ENCODE measurements at places on chromosomes 12 and 14.

GRCh38 chr12:77213319-77213718 is 147.9 kb upstream of the E2F7 start:
- DNase-seq = no peak

GRCh38 chr14:63267171-63267570 is 51.6 kb downstream of the GPHB5 start:
- no peak for DNase-seq

DNA sequence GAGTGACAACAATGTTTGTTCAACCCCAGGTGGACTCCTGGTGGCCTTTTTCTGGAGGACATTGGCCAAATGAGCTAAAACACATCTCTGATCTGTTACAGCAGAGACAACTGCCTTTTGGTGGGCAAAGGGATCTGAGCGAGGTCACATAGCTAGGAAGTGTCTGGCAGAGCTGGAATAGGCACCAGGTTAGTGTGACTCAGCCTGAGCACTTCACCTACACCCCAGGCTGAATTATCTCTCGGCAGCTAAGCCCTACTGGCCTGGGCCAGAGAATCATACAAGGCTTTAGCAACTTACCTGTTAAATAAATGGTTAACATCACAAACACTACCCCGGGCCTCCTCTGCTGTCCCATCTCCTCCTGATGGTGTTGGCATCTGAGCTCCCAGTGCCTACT is 50.2 kb upstream of the HSPB8 start:
- DNase-seq = no peak

DNA sequence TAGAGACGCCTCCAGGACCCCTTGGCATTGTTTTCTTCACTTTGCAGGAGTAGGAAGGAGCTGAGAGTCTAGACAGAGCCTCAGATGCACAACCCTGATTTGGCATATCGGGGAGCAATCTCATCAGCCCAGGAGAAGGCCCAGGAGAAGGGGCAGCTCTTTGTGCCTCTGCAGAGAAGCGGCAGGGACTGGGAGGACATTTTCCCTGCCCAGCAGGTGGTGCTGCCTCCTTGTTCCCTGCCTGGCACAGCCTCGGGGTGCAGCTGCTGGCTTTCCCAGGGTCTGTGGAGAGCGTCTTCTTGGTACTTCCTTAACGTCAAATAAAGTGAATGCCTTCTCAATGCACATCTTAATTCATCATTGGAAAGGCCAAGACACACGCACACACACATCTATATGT is 419.5 kb downstream of the TMEM121 start:
- DNase-seq = no peak

Data from retinal pigment epithelial cell (primary cell).